ENCODE measurements at places on chromosomes 1 and 21.

DNA sequence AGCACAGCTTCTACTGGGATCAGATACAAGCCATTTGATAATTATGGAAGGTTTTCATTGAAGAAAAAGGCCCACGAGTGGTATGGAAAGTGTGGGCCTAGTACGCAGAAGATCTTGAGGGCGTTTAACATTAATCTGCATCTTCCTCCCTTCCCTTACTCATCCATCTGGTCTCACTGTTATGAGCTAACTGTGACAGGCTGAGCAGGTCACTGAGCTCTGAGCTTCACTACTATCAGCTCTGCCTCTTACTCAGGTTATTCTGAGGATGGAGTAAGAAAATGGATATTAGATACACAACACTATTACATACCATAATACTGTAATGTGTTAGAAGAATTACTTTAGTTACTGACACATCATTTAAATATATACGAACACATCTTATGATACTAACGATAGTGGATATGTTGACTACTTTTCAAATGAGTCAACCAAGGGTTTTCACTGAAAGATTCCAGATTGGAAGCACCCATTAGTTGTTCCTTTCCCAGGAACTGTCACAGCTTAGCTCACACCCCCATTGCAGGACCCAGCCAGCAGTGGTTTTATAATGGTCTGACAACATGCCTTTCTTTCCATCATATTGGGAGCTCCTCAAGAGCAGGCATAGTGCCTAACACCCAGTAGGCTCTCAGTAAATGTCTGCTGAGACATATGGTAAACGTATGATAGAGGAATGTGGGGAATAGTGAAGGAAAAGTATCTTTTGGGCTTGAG, 97.8 kb upstream of the C8B start:
- no peak for DNase-seq

- no peak for DNase-seq
Observed at GRCh38 chr1:155205035-155205434, 2.7 kb downstream of the THBS3 start.

DNA sequence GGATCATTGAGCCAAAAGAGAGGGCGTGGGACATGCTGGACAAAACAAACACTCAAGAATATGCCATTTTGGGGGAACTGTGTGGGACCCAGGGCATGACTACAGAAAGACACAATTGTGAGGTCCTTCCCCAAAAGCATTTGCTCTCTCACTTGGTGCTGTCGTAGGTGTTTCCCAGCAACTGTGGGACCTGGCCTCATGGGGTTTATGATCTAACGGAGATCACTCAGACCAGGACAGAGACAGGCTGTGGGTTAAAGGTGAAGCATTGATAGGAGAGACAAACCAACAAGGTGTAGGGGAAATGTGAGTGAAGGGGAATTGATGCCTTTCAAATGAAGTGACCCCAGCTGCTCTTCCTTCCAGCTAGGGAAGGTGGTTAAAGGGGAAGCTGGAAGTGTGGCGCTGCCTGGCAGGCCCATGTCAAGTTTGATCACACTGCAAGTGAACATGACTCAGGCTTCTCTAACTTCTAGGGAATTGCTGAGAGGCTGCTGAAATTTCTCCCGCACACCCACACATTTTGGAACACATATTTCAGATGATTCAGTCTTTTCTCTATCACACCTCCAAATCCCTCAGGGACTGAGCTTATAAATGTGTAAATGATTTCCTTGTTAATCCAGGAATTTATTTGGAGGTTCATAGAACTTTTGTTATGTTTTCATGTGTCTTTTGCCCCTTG, 30.2 kb downstream of the TRAF5 start:
- DNase-seq = no peak

GRCh38 chr1:42315500-42315899, 19.5 kb downstream of the FOXJ3 start:
- DNase-seq = no peak

GRCh38 chr1:227996187-227996950, 10.4 kb upstream of the WNT3A start:
- DNase-seq = no peak

Measured in stimulated activated CD8-positive, alpha-beta memory T cell treated with anti-CD3 and anti-CD28 coated beads, Interleukin-2, amount 100 ng/mL, for 1 hour (primary cell).